Fibroblast of upper back skin (primary cell): ENCODE measurements at places on chromosomes 5 and 9.
A peak's percentile ranks its signal among the peaks of the same experiment; 100 is the strongest.

DNA sequence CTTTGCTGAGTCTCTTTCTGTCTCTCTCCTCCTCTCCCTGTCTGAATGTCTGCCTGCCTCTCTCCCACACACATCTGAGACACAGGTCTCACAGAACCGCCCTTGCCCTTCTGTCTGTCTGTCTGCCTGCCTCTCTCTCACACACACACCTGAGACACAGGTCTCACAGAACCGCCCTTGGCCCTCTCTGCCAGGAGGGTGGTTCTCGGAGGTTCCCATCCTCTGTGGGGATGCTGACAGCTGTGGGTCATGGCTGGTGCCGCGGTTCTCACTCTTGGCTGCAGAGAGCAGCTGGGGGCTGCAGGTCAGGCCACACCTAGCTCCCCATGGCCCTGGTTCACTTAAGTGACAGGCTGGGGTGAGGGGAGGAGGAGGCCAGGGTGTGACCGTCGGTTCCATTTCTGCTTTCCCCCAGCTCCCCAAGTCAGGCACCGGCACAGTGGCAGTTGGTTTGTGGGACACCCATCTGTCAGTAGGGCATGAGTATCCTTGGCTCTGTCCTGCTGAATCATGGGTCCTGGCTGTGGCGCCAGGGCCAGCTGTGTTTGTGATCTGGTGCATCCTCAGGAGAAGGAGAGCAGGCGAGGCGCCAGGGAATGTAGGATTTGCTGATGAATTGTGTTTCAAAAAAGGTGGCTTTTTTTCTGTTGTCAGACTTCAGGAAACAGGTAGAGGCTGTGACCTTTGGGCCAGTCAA is 42.3 kb upstream of the CLPTM1L start:
- DNase-seq, result no peak

DNA sequence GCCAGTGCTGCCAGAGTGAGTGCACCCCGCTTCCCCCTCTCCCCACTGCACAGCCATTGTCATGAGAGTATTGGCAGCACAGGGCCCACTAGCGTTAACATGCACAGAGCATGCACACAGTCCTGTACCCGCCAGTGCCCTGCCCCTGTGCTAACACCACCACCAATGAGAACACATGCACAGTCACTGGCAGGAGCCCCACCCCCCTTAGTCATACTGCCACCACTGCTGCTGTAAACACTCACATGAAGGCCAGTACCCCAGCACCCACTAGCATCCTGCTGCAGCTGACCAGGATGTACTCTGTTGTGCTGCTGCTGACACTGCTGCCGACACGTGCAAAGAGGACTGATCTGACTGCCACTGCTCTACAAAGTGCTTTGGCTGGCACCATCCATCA is 19.5 kb upstream of the RANBP6 start:
- no peak for DNase-seq

- DNase-seq, result no peak
Measured at GRCh38 chr9:98569491-98569890, 139.2 kb downstream of the GABBR2 start.

- DNase-seq, result peak; percentile 82
Measured at GRCh38 chr5:33734537-33734936, 157.3 kb downstream of the ADAMTS12 start.

DNA sequence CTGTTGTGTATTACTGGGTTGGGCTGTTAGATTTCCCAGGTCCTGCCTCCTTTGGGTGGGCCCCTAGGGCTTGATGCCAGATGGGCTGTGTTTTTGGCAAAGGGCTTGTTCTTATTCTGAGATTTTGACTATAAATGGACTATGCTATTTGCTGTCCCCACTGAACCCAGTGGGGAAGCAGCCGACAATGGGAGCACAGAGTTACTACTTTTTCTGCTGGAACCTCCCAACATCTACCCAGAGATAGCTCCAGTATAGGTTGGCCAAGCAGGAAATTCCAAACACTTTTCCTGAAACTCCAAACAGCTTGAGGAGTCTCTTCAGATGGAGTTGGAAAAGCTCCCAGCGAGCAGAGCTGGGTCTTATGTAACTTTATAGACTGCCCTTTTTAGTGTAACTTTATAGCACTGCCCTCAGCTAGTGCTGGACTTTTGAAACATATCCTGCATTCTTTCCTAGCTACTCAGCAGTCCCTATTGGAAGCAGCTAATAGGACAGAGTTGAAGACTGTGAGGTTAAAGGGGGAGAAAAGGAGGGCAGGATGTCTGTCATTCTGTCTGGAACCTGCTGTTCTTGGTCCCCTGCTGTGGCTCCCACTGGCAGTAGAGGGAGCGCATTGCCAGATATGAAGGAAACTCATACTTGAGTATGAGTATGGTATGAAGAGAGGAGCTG is 21.0 kb downstream of the RUSC2 start:
- peak; percentile 100 for DNase-seq

DNA sequence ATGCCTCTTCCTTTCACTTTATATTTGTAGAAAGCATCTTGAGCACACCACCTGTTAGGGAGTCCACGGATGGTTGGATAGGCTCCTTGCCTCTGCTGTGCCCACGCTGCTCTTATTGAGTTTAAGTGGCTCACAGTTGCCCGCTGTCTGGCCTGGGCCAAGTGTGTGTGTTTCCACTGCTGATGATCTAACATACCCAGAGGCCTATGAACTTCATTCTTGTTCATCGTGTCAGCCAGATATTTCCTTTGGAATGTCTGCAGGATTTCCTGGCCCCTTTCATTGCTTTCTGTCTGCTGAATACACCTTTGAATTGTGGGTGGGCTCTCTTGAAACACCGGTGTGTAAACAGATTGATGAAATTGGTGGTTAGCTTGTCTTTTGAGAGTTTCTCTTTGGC is 46.6 kb downstream of the MVB12B start:
- DNase-seq, result peak; percentile 83

DNA sequence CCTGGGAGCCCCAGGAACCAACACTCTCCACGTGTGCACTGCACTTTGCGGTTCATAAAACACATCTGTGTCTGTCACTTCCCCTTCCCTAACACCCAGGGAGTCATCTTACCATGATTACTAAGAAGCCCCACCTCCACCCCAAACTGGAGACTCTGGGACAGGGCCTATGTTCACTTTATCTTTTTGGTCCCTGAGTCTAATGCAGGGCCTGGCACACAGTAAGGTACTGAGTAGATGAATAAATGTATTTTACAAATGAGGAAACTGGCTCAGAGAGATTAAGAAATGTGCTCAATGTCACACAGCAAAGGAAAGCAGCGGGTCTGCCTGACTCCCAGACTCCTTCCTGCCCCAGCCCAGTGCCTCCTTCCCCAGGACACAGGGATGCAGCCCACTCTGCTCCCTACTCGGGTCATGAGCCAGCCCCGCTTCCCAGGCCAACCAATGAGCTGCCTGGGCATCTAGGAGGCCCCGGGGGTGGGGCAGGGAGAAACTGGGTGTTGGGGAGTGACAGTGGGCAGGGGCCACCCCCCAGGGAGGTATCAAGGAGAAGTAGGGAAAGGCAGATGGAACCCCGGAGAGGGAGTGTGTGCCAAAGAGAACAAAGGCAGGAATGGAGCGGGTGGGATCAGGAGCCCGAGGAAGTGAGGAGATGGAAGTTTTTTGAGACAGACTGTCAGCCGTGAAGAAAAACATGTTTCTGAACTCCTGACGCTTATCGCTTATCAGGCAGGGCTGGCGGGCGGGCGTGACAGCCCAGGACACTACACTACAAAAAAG is 30.5 kb downstream of the SHB start:
- no peak for DNase-seq

GRCh38 chr5:58545912-58546311 is 37.0 kb upstream of the RAB3C start:
- DNase-seq, result no peak

GRCh38 chr9:98644011-98644410 is 64.7 kb downstream of the GABBR2 start:
- DNase-seq, result no peak

DNA sequence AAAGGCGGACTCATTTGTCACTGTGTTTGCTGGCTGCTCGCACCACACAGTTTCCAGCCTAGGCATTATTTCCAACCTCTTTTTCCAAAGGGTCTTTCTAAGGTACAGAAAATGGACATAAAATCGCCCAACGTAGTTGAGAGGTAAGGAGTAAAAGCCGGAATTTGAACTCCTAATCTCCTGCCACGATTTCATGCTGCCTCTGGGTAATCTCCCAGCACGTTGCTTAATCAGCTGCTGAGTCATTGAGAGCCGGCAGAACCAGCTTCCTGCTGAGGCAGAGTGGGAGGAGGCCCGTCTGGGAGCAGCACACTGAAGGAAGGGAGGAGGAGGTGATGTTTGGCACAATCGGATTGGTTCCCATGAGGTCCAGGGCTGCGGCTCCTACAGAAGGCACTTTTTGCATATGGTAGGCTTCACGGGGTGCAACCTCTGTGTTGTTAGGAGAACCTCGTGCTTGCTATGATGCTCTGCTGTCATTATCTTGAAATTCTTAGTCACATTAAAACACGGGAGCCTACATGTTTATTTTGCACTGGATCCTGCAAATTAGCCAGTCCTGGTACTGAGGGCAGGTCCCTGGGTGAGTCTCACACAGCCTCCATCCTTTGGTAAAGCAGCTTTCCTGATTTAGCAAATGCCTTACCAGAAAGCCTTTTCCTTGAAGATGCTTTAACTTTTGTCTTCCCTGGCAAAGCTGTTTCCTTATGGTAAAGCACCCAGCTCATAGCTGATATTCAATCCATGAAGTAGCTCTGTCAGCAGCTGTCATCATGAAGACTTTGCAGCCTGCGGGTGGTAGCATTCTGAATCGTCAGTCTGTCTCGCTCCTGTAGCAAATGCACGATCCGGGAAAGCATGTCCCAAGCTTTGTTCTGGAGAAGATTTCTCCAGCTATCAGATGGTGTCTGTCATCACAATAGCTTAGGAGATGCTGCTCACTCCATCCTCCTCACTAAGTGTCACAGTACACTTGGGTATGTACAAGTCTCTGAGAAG is 191.6 kb upstream of the MSX2 start:
- DNase-seq, result peak; percentile 94

GRCh38 chr5:92907938-92908606 is 672.9 kb downstream of the NR2F1-AS1 start:
- peak; percentile 44 for DNase-seq

DNA sequence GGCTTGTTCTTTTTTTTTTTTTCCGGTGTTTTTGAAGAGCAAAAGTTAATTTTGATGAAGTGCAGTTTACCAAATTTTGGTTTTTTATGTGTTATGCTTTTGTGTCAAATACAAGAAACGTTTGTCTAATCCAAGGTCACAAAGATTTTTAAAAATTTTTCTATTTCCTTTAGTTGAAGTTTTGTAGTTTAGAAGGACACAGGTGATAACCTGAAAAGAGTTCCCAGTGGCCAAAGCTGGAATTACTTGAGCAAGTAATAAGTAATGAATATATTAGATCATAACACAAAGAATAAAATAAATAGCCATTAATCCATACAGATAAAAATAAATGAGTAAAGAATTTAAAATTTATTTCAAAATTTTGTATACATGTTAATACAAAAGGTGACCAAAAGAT is 71.5 kb downstream of the FCHO2 start:
- DNase-seq, result no peak

- no peak for DNase-seq
Measured at GRCh38 chr5:86452251-86452650, 165.5 kb upstream of the COX7C start.

DNA sequence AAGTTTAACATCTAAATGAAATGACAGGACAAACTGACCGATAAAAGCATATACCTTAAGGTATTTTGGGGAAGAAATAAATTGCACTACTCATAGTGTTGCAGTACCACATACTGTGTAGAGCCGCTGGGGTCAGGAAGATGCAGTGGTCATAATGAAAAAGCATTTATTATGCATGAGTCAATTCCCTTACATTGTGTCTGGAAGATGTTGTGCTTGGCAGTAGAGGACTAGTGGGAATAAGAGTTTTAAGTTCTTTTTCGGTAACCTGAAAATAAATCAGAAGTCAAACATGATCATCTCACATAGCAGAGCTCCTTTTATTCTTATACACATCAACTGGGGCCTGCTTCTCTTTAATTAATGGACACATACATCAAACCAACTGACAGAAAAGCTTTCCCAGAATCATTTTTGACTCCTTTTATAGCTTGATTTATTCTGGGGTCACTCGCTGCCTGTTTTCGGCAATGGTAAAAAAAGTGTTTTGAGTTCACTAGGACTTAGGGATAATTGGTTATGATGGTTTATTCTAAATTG is 262.5 kb upstream of the CHD1 start:
- peak; percentile 49 for DNase-seq

DNA sequence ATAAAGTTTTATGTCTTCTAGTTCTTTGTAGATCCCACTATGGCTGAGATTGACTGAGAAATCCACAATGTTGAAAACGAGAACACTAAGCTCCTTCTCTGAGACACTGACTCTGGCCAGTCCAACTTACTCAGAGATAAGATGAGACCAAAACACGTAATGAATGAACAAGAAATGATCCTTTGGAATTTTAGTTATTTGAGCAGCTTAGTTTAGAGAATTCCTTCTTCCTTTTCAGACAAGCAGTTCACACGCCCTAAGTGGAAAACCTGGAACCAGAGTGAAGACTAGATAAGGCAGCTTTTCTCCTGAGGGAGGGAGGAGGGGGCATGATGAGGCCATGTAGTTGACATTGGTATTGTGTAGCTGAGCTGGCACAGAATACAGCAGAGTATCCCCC is 139.6 kb downstream of the GABRB2 start:
- DNase-seq, result peak; percentile 9

DNA sequence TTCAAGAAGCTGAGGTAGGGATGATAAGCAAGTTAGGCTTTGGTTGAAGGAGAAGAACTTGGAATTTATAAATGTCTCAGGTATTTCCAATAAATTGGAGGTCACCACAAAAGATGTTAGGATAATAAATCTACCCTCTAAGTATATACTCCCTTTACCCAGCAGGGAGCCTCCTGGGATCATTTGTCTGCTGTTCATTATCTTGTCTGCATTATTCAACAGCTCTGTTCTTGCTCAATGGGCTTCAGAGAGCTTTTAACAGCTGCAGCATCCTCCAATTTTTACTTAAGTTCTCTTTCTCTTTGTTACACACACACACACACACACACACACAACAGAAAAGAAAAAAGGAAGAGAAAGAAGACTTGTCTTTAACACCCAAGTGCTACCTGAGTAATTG is 51.7 kb upstream of the VPS13A start:
- peak; percentile 1 for DNase-seq
